ENCODE measurements at places on chromosomes 12 and 14.

DNA sequence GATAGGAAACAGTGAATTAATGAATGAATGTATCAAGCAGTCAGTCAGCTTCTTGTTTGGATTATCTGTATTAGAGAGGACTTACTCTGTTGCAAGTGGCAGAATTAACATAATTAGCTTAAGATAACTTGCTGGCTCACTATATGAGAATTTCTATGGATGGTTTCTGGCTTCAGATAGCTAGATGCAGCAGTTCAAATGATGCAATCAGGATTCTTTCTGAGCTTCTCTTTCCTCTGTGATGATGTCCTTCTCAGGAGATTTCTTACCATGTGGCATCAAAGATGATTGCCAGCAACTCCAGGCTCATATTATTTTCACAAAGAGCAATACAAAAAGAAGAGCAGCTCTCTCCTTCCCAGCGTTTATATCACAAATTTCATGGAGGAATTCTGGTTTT, 30.7 kb downstream of the FRMD6 start:
- H3K4me1 ChIP-seq = peaks cover 6% of the 10 kb centered on the region
- H3K27me3 ChIP-seq = peaks cover 2% of the 10 kb centered on the region
- H3K36me3 ChIP-seq = no peaks in the 10 kb centered on the region
- no peak overlapping the region for H3K4me3 ChIP-seq

DNA sequence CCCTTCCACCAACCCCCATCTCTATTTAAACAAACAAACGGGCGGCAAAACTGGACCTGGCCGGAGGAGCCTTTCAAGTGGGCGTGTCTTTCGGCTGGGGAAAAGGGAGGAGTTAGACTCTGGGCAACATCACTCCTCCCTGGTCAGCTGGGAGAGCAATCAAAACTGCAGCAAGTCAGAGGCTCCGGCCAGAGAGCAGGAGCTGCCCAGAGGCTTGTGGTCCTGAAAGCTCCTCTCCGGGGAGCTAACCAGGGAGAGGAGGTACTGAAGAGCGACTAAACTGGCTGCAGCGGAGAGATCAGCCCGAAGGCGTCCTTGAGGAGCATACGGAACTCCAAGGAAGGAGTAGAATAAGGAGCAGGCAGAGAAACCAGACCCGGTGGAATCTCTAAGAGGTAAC, at the start of gene NEUROD4:
NEUROD4 (plus strand) TSS at position 191 of the 400 bp plus-strand sequence. CDS start 6,466 bp downstream, outside the sequence.
- H3K4me3 ChIP-seq = no peak within 1 kb of the TSS
- no peak within 1 kb of the TSS for H3K27ac ChIP-seq
- peaks cover 66% of the 10 kb centered on the region for H3K27me3 ChIP-seq
- DNase-seq = no peak
- no peaks in the 10 kb centered on the region for H3K4me1 ChIP-seq

DNA sequence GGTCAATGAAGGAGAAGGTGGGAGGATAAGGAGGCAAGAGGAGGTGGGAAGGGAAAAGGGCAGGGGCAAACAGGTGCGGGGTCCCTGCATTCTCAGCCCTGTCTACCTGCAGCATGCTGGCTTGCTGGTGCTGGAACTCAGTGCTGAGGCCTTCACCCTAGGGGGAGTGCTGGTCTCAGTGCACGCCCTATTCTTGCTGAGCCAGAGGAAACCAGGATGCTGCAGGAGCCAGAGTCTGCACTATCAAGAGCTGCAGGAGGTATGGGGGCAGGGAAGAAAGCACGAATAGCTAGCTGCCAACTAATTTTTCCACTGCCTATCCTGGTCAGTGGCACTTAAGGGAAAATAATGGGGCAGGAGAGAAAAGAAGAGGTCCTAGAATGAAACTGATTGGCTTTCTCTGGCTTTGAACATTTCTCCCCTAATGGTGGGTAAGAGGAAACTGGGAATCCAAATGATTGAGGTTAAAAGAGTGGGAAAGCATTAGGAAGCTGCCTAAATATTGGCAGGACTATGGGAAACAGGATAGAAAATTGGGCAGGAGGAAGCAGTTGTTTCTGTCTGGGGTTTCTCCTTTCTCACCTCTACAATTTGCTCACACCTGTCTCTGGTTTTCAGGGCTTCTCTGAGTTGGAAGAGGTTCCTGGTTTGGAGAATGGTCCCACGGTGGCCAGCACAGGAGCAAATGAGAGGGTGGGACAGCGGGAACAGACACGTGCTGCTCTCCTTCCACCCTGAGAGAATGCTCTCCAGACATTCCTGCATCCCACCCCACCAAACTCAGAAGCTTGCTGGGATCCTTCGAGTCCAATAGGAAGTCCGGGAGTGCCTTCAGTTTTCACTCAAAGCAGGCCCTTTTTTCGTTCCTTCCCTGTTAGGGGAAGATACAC, 1.9 kb downstream of the TMEM253 start:
- H3K4me1 ChIP-seq = peaks cover 37% of the 10 kb centered on the region

DNA sequence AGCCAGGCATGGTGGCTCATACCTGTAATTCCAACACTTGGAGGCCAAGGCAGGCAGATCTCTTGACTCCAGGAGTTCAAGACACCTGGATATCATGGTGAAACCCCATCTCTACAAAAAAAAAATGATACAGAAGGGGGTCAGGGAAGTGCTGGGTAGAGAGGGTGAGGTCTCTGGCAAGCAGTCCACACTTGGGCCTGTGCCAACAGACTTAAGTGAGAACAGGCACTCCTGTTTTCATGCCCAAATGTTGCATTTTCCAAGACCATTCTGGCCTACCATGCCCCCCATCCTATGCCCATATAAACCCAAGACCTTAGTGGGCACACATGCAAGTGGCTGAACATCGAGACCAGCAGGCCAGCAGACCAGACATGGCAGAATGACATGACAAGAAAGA, 16.0 kb upstream of the CMAS start:
- H3K4me1 ChIP-seq = peaks cover 3% of the 10 kb centered on the region
- H3K27me3 ChIP-seq = no peaks in the 10 kb centered on the region
- no peak for DNase-seq
- H3K27ac ChIP-seq = no peak overlapping the region

- H3K27me3 ChIP-seq = no peaks in the 10 kb centered on the region
- H3K4me1 ChIP-seq = peaks cover 36% of the 10 kb centered on the region
- H3K27ac ChIP-seq = peak overlapping the region; percentile 74
- peaks cover 58% of the 10 kb centered on the region for H3K36me3 ChIP-seq
- H3K4me3 ChIP-seq = peak overlapping the region; percentile 57
Observed at GRCh38 chr14:64444984-64445845, 20.1 kb upstream of the AKAP5 start.

All from T-helper 2 cell treated with Interferon-gamma antibody and Interleukin-4, amounts not matched to agents 5 μg/mL and 100 μg/mL, for 36 hours (primary cell).